ENCODE measurements at places on chromosomes 12 and 14.

DNA sequence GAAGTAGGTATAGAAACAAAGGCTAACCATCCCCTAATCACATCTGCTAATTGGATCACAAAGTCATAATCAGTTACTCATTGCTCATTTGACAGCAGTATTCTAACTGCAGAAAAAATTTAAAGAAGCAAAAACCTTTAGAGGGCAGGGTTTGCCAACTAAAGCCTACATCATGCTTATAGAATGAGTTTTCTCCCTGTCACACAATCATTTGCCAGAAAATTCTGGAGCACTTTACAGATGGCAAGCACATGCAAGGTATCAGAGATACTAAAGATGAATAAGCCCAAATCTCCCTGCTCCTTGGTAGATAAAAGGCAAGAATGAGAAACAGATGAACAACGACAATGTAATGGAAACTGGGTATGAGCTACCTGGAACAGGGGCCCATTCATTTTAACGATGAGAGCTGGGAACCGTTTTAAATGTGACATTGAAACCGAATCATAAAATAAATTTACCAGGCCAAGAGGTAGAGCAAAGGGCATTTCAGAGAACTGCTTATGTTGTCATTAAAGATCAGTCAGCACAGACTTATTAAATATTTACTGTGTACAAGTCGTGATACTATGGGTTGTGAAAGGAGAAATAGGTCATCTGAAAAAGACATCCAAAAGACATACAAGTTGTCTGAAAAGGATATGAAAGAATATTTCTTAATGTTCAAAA lies 211.4 kb upstream of the ABCD2 start:
- no peak for DNase-seq

DNA sequence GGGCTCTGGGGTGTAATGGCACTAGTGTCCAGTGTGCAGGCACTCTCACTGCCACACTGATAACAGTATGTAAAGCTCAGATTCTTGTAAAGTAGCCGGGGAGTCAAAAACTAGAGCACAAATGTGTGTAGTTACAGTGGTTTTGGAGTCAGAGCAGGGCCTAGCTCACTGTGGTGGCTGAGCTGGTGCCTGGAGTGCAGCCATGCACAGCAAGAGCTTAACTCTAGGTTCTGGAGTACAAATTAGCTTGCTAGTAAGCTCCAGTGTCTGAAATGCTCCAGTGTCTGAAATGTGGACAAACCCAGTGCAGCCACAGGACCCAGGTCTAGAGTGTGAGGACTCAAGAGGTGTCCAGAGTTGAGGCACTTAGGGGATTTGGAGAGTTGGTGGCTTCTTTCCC lies 149.2 kb downstream of the MSRB3 start:
- DNase-seq, result no peak

GRCh38 chr14:59998564-59998963 lies 78.6 kb downstream of the LRRC9 start:
- DNase-seq, result no peak

DNA sequence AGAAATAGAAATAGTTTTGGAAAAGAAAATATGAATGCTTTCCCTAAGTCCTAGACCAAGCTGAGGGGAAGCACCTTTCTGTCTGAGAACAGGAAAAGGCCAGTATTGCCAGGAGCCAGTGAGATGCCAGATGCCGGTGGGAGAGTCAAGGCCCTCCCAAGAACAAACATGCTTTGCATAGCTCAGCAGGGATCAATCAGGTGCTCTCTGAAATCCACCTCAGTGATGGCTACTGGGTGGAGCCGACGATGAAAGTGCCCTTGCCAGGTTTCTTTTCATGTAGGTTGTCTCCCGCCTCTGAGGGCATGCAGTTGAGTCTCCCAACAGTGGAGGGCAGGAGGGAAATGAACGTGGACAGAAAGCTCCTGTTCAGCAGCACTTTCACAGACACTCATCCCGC lies 28.3 kb downstream of the DEGS2 start:
- no peak for DNase-seq

- DNase-seq, result no peak
Observed at GRCh38 chr12:104279164-104279563, 24.4 kb upstream of the EID3 start.

- no peak for DNase-seq
Observed at GRCh38 chr14:77143071-77143470, 1.5 kb upstream of the ZDHHC22 start.

- no peak for DNase-seq
Observed at GRCh38 chr14:101497684-101498525, 63.4 kb upstream of the DIO3 start.

DNA sequence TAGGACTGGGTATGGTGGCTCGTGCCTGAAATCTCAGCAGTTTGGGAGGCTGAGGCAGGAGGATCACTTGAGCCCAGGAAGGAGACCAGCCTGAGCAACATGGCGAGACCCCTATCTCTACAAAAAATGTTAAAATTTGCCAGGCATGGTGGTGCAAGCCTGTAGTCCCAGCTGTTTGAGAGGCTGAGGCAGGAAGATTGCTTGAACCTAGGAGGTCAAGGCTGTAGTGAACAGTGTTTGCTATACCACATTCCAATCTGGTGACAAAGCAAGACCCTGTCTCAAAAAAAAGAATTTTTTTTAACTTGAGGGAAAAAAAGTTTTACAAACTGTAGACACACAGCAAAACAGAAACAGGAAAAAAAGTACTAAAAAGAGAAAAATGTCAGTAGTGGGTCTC lies 2.3 kb upstream of the MAP3K9 start:
- no peak for DNase-seq

GRCh38 chr12:31578632-31579031 lies 12.3 kb downstream of the DENND5B start:
- no peak for DNase-seq

DNA sequence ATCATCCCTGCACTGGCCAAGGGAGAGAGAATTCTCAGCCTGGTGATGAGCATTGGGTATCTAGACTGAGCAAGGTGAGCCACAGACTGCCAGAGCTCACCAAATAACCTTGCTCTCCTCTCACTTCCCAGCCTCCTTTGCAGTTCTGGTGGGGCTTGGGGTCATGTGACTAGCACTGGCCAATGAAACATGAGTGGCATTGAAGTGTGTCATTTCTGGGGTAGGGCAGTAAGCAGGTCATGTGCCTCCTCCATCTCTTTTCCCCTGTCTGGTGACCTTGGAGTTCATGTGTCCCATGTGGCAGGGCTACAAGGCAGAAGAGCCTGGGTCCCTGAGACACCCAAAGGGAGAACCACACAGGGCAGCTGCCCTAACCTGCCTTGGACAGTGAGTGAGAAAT lies 3.6 kb upstream of the KRT72 start:
- DNase-seq, result no peak

DNA sequence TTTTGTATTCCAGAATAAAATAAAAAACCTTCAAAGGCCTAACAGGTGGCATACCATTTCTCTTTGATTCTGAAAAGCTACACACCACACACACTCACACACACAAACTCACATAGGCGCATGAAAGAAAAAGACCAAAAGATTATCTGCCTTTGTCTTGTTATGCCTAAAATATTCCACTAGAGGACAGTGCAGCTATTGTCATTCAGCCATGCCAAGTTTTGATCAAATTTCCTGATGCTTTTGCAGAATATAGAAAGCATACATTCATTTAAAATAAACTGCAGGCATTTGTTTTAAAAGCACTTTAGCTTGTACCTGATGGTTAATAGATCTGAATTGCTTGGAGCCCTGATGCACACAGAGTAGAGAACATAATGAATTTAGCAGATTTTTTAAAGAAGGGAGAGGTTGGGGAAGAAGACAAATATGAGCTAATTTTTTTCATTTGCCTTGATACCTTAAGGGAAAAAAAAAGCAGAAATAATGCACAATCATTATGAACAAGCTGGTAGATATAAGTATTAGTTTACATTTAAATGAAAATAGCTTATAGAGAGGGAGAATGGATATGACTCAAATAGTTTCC lies 1766.9 kb upstream of the SEL1L start:
- peak; percentile 15 for DNase-seq

DNA sequence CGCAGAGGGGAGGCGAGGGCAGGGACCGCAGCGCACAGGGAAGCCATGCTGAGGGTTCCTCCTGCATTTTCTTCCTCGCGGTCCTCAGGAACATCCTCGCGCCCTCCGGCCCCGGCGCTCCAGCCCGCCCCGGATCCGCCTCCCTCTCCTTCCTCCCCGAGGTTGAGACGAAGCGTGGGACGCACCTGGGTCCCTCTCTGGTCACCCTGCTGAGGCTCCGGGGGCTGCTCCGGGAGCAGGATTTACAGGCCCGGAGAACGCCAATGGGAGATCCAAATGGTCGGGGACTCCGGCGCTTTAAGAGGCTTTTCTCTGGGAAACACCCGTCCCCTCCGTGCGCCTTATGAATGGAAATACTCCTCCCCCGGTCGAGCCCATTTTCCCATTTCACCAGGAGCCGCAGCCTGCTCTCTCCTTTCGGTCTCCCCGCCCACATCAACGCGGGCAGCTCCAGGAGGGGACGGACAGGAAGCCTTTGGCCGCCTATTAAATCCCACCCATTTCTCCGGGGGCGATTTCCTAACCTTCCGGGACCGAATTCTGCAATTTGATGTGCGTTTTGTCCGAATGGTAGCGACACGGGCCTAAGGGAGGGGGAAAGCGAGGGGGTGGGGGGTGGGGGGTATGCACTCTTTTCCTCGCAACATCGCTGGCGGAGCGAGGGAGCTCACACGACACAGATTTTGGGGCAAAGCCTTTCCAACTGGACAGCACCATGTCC lies at the start of gene UNC79:
UNC79 (plus strand) TSS at position 625 of the 721 bp plus-strand sequence; CDS start at position 716, 91 bp downstream.
- no peak for DNase-seq

DNA sequence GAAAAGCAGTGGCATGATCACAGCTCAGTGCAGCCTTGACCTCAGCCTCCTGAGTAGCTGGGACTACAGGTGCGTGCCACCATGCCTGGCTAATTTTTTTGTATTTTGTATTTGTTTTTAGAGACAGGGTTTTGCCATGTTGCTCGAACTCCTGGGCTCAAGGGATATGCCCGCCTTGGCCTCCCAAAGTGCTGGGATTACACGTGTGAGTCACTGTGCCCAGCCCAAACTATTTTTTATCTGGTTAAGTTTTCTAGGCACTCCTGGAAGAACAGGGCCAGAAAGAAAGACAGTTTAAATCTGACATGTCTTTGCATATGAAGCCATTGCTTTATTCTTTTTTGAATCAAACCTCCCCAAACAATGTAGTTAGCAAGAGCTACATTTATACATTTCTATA lies 27.5 kb upstream of the PTGR2 start:
- no peak for DNase-seq

DNA sequence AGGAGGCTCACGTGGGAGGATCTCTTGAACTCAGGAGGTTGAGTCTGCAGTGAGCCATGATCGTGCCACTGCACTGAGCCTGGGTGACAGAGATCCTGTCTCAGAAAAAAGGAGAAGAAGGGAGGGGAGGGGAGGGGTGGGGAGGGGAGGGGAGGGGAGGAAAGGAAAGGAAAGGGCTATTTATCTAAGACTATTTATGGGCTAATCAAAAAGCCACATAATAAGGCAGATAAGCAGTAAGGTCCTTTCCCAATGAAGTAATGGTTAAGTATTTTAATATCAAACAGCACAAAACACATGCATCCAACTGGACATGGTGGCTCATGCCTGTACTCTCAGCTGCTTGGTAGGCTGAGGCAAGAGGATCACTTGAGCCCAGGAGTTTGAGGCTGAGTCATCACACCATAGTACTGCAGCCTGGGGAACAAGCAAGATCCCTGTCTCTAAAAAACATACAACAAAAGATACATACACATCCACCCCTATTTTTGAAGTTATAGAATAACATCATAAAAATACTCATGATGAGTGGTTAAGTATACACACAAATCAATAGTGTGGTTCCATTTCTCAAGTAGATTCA lies 9.7 kb downstream of the PAWR start:
- DNase-seq, result no peak

DNA sequence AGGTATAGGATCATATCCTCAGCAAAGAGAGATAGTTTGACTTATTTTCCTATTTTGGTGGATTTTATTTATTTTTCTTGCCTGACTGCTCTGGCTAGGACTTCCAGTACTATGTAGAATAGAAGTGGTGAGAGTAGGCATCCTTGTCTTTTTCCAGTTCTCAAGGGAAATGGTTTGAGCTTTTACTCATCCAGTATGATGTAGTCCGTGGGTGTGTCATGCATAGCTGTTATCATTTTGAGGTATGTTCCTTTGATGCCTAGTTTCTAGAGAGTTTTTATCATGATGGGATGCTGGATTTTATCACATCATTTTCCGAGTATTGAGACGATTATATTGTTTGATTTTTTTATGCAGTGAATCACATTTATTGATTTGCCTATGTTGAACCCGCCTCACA lies 97.2 kb downstream of the MGAT4C start:
- DNase-seq, result no peak

DNA sequence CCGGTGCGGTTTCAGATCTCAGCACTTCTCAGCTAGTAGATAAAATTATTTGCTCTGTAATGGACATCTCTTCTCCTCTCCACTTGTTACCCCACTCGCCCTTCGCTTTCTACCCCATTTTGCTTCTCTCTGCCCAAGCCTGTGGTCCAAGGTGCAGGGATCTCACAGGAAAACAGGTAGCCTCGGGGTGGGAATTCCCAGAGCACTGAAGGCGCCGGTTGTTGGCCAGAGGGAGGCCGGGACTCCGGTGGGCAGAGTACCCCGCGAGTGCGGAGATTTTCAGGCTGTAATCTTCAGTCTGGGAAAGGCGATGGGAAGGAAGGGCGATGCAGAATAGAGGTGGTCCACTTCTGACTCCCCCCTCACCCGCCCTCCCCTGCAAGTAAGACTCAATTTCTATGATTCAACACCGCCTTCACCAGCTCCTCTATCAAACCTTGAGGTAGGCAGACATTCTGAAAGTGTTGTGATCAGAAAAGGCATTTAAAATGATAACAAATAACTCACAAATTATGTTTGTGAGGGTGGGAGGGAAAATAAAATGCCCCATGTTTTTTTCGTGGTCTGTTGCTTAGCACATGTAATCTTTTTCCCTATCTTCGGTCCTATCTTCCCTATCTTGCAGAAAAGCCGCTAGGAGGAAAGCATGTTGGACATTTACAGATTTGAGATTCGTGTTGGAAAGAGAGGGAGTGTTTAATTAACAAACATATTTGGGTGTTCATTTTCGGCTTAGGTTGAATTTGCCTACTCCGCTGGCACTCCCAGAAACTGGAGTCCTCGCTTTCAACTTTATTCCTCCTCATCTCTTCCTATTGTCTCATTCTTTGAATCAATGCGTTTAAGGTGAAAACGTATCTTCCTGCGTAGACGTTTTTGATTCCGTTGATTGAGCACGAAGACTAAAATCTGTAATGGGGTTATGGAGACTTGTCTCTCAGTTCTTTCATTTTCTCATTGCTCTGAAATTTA lies 8.5 kb downstream of the FOXG1 start:
- DNase-seq, result no peak

DNA sequence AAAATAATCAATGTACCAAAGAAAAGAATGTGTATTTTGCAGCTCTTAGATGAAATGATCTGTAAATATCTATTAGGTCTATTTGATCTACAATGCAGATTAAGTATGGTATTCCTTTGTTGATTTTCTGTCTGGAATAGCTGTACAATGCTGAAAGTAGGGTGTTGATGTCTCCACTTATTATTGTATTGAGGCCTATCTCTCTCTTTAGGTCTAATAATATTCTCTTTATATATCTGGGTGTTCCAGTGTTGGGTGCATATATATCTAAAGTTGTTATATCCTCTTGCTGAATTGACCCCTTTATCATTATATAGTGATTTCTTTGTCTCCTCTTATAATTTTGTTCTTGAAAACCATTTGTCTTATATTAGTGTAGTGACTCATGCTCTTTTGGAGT lies 885.5 kb upstream of the FOXG1 start:
- DNase-seq, result no peak

GRCh38 chr12:59113831-59114615 lies 193.7 kb upstream of the LRIG3 start:
- peak; percentile 73 for DNase-seq
